ENCODE measurements at places on chromosomes 5 and 9.

- H3K4me3 ChIP-seq = no peak overlapping the region
- peaks cover 9% of the 10 kb centered on the region for H3K4me1 ChIP-seq
- H3K27me3 ChIP-seq = no peaks in the 10 kb centered on the region
- no peaks in the 10 kb centered on the region for H3K36me3 ChIP-seq
- DNase-seq = no peak
Observed at GRCh38 chr5:74200560-74200959, 440.0 kb downstream of the ENC1 start.

DNA sequence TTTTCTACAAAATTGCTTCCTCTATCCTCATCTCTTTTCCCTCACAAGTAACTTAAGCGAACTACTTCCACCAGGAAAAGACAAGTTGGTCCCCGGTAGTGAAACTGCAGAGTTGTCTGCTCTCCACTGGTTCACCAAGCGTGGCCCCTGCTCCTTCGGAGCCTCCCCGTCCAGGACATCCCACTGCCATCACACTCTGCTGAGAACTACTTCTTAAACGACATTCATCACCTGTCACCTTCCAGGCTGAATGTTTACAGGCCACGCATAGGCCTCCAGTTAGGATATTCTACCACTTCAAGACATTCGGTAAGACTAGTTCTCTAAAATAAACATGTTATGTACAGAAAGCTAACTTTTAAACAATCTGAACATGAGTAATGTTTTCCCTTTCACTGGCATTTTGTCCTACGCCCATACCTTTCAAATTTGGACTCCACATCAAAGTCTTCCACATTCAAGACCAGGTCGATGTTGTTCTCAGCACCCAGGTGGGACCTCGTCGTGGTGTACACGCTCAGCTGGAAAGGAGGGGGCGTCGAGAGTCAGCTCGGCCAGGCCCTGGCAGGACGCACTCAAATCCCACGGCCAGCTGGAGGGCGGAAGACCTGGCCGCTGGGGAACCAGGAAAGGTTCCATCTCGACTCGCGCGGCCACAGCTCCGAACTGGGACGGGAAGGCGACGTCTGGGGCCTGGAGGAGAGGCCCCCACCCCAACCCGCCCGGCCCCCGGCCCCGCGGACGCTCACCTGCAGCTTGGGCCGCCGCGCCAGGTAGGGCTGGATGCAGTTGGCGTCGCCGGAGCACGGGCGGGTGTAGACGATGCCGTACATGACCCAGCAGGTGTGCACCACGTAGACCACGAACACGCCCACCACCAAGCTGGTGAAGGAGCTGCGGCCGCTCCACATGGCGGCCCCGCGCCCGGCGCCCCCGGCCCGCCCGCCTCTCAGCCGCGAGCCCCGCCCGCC lies 683 bp downstream of the CLPTM1L start:
- peak overlapping the region; percentile 92 for H3K4me3 ChIP-seq
- H3K27ac ChIP-seq = no peak overlapping the region
- no peaks in the 10 kb centered on the region for H3K27me3 ChIP-seq
- peaks cover 10% of the 10 kb centered on the region for H3K4me1 ChIP-seq
- DNase-seq = peak; percentile 39
- no peaks in the 10 kb centered on the region for H3K36me3 ChIP-seq

DNA sequence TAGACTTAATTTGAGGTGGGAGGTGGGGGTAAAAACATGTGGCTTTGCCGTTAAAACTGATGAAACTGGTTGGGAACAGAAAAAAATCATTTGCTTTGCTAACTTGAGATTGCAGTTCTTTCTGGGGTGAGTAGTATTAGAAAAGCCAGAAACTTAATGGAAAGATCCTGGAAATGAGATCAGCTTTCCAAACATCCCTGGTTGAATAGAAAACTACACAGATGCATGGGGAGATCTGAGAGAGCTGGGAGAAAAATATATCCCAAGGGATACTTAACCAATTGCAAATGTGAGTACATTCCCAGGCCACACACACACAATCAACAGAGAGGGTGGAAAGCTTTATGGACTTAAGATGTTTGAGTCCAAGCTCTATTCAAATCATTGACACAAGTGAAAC lies 222.3 kb downstream of the YTHDC2 start:
- no peak overlapping the region for H3K27ac ChIP-seq
- no peaks in the 10 kb centered on the region for H3K36me3 ChIP-seq
- DNase-seq = no peak
- no peaks in the 10 kb centered on the region for H3K4me1 ChIP-seq
- H3K4me3 ChIP-seq = no peak overlapping the region

DNA sequence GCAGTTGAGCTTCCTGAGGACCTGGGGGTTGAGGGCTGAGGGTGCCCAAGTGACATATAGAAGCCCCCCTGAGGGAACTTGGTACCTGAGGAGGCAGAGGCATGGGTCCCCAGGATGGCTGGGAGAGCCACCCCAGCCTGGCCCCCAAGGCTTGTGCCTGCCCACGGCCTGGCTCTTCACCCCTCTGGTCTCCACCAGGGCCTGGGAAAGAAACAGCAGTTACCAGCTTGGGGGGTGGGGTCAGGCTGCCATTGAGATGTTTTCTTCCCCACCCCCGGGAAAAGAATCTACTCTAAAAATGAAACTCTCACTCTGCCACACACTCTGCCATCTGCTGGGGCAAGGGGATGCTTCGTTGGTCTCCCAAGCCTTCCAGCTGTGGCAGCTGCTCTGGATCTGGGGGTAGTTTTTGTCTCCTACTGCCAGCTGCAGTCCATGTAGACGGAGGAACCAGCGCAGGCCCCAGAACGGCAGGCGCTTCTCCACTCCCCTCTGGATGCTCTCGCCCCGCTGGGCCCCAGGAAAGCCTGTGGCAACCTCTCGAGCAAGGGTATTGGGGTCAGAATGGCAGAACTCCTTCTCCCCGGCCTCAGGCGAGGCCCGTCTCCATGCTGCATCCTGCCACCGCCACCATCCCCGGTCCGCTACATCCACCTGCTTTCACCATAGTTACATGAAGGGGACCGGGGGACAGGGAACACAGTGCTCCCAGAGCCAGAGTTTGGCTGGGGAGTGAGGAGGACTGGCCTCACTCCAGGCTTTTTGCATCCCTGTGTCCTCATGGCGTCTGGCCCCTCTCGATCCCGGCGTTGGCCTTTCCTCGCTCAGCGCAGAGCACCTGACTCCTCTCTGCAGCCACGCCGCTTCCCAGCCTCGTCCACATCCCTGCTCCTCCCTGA lies 123.5 kb downstream of the DAB2IP start:
- H3K27ac ChIP-seq = no peak overlapping the region
- no peak for DNase-seq
- H3K4me3 ChIP-seq = no peak overlapping the region
- no peaks in the 10 kb centered on the region for H3K27me3 ChIP-seq

DNA sequence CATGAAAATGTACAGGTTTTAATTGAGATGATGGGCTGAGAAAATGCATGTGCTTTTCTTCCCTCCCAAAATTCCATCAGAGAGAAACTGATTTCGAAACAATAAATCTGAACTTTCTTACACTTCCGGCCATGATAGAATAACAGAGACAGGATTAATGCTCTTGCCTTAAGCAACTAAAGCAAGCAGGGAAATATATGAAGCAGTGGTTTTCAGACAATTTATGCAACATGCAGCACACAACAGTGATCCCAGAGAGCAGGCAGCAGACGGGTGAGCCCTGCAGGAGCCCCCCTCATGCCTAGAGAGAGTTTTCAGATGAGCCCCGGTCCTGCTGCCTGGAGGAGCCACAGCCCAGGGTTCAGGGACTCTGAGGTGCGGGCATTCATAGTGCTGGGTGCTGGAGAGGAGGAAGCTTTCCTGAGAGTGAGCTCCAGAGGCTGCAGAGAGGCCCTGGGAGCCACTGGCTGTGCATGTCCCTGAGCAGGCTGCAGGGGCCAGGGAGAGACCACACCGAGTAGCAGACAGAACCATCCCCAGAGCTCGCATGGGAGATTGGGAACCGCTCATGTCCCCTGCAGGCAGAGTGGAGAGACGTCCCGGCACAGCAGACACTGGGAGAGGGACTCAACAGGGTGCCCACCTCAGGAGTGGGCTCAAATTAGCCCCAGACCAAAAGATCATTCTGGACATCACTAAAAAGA lies 143.5 kb downstream of the OLFM1 start:
- H3K27ac ChIP-seq = no peak overlapping the region
- no peak overlapping the region for H3K4me3 ChIP-seq
- H3K27me3 ChIP-seq = no peaks in the 10 kb centered on the region
- no peak for DNase-seq
- no peaks in the 10 kb centered on the region for H3K36me3 ChIP-seq

DNA sequence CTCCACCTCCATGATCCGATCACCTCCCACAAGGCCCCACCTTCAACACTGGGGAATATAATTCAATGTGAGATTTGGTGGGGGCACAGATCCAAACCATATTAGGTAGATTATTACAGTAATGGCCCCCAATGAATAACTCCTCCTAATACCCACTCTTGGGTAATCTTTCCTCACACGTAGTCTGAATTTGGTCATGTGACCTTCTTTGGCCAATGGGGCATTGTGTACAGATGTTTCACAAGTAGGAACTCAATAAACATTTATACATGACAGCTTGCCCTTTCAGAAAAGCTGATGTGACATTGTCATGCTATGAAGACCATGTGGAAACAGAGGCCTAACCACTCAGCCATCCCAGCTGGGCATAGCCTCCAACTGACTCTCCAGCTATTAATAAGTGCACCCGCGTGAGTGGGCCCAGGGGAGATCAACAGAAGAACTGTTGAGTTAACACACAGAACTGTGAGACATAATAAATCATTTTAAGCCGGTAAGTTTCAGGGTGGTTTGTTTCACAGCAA lies 10.6 kb downstream of the GPR150 start:
- H3K36me3 ChIP-seq = no peaks in the 10 kb centered on the region
- no peak overlapping the region for H3K4me3 ChIP-seq
- no peaks in the 10 kb centered on the region for H3K27me3 ChIP-seq

DNA sequence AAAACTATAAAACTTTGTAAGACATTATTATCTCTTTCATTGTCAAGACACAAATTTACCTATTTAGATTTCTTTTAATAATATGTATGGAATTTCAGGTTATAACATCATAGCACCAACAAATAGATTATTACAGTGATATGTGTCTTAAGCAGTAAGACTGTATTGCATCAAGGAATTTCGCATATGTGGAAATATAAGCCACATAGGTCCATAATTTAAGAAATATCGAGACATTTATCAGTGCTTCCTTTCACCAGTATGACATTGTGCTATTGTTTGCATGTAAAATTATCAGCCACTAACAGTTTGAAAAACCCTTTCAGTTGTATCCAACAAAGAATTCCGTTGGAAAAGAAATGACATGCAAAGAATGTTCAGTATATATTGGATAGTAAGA lies 186.7 kb upstream of the RASA1 start:
- no peak overlapping the region for H3K27ac ChIP-seq
- no peaks in the 10 kb centered on the region for H3K27me3 ChIP-seq
- no peaks in the 10 kb centered on the region for H3K36me3 ChIP-seq
- no peaks in the 10 kb centered on the region for H3K4me1 ChIP-seq
